ENCODE measurements at places on chromosomes 2 and 18.

GRCh38 chr18:59267503-59268126 is 5.6 kb downstream of the RAX start:
- no peak for DNase-seq

- no peak for DNase-seq
Measured at GRCh38 chr2:1644427-1644826, 99.9 kb downstream of the PXDN start.

GRCh38 chr2:220353897-220354296 is 726.5 kb downstream of the SLC4A3 start:
- no peak for DNase-seq

- DNase-seq = peak; percentile 68
Measured at GRCh38 chr18:47931718-47932103, 1.3 kb upstream of the SMAD2 start.

DNA sequence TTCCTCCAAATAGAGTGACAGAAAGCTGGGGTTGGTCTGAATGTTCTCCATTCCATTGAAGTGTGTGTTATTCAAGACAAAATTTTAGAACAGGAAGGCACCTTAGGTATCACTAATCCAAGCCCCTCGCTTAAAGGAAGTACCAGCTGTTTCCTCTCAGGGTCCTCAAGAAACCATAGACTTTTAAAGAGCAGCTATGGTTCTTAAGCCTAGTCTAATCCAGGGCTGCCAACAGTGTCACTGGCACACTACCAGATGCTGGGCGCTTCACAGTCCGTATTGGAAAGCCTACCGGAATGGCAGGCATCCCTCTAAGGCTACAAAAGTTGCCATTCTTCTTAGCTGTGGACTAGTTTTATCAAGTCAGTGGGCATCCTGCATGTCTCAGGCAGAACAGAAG is 1.9 kb downstream of the NEMP2 start:
- no peak for DNase-seq

GRCh38 chr2:47569658-47570475 is 166.9 kb downstream of the MSH2 start:
- no peak for DNase-seq

DNA sequence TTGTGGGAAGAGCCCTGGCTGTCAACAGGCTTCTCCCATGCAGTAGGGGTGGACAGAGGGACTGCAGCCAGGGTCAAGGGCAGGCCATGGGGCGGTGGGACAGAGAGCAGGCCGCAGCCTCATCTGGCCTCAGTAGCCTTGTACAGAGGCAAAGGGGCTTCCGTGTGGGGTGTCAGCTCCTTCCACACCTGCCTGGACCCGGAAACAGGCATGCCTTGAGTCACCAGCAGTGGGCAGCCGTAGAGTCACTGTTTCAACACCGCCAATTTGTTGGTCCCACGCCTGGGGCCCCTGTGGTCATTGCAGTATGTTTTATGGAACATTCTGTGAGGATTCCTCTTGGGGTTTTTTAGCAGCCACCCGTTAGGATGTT is 173.0 kb downstream of the SMAD7 start:
- no peak for DNase-seq

DNA sequence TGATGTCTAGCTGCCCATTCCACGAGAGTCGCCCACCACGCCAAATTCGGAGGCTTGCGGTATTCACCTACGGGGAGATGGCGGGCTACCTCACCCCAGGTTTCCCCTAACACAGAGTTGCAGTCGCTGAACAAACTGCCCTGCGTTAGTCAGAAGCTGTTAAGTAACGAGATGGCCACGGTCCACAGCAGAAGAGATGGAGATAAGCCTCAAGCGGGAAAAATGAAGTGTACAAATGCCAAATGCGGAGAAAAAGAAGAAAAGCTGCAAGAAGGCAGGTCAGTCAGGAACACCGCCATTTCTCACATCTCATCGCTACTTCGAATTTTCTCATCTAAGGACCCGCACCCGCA is 425 bp downstream of the ASB3 start:
- peak; percentile 74 for DNase-seq

DNA sequence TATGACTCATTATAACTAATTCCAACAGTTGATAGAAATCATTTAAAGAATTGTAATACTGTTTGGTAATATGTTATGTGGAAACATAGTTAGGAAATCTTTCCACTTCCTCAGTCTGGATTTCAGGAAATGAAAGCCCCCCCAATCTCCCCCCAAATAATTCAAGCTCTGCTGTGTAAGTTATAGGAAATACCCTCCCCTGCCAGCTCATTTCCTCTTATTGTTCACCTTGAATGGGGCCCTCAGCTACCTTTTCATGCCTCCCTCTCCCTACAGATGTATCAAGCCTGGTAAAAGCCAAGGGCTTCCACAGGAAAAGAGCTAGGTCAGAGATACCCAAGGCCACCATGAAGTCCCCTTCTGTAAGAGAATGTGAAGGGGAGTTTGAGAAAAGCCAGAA is 155.5 kb downstream of the CNTNAP5 start:
- DNase-seq = no peak

DNA sequence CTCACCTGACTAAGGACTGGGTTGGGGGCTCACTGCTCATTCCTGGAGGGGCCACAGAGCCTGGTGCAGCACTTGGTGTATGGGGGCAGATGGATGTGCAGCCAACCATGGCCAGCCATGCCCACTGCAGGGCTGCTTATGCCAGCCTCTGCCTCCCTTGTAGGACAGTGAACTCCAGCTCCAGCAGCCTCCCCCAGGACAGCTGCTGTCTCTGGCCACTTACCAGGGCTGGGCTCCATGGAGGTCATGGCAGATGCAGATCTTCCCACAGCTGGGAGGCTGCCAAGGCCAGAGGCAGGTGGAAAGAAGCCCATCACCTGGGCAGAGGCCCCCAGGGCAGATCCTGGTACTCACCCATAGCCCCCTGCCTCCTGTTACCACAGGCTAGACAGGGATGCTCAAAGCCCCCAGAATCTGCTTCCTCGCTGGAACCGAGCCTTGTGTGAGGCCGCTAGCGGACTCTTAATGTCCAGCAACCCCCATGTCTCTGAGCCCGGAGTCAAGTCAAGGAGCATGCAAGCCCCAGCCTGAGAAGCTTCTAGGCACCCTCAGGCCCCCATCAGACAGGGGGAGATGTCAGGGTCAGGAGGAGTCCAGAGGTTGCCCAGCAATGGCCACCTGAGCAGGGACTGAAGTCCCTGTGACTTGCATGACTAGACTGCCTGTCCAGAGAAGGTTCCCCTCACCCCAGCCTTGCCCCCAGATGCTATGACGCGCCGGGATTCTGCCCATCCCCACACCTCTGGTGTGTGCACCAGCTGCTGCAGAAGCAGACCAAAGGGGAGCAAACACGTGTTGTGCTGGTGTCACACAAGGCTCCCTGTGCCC is 123.6 kb downstream of the TWIST2 start:
- DNase-seq = no peak

DNA sequence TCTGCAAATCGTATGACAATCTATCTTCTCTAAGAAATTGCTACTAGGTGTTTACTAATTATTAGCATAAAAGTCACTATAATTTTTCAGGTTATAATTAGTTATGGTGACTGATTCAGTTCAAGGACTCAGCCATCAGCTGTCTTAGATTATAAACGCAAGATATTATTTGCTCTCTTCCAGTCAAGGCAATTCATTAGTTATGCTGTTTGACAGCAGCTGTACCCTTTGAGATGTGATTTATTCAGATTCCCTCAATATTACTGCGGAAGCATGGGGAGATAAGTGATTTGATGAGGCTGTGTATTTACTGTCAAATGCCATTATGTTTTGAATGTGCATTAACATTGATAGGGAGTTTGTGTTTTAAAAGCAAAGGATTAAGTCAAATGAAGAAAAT is 558.9 kb upstream of the FSIP2 start:
- DNase-seq = no peak

GRCh38 chr2:216533609-216534008 is 35.0 kb downstream of the RPL37A start:
- DNase-seq = no peak

DNA sequence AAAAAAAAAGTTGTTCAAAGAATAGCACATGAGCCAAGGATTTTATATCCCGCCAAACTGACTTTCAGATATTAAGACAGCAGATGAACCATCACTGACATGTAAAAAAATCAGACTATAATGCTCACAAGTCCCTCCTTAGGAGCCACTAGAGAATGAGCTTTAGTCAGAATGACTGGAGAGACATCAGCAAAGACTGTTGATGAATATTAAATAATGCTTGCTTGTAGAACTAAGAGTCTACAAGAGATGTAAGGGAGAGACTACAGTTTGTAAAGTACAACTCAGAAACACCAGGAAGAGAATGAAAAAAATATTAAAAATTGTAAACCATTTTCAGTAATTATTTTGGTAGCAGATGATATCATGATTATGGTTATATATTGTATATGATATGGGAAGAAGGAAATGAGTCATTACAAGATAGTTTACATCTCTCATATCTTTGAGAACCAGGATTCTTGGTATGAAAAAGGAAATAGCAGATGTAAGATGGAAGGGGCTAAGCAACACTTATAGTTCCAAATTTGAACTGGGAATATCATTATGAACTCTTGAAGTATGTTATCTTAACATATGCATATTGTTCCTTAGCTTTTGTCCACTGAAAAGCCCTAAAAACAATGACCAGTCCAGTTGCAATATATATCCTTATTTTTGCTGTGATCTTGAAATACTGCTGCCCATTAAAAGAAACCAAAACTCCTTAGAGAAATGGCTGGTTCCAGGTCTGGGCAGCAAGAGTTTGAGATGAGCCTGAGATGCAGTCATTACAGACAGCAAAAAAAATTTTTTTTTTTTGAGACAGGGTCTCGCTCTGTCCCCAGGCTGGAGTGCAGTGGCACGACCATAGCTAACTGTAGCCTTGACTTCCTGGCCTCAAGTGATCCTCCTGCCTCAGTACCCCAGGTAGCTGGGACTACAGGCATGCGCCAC is 55.7 kb downstream of the PTPN2 start:
- DNase-seq = no peak

GRCh38 chr2:98547092-98547790 is 61.1 kb downstream of the COA5 start:
- no peak for DNase-seq

GRCh38 chr2:11863513-11864328 is 117.3 kb downstream of the LPIN1 start:
- peak; percentile 89 for DNase-seq

DNA sequence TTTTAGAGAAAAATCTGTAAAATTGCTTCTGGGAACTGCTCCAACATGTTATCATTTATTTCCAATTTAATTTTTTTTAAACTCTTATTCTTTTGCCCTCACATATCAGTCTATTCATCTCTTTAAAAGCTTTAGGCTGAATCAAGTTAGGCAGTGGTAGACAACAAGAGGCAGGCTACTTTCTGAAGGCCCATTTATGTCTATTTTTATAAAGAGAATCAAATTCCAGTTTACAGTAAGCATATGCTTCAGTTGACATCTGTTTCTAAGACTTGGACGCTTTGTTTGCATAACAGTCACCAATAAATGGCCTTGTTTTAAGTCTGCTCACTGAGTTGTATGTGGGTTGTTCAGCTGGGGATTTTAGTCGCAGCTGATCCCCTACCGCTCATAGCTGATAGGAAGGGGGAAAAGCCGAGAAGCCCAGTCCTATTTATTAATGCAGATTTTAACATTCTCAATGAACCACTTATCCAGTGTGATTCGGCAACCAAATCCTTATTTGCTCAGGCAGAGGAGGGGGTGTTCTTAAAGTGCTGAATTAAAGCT is 260.4 kb upstream of the SIX3 start:
- no peak for DNase-seq

DNA sequence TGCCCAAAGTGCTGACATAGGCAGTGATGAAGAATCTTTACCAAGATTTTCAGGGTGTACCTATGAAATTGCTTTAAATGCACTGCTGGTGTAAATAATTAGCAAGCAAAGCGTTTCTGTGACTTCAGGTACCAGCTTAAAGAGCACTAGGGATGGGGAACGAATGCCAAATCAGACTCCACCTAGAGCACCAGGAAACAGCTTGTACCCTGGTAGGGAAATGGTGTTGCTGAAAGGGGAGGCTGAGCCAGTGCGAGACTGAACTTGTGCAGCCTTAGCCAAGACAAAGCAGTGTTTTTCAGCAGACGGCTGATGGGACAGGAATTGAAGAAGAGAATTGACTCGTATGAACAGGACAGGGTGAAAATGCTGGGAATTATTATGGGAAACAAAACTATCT is 65.6 kb downstream of the TWSG1 start:
- DNase-seq = no peak

- DNase-seq = no peak
Measured at GRCh38 chr2:98453531-98453930, 8.9 kb downstream of the INPP4A start.

GRCh38 chr2:189177251-189177840 is 2.2 kb downstream of the COL5A2 start:
- no peak for DNase-seq

GRCh38 chr2:16055848-16056580 is 115.7 kb downstream of the MYCN start:
- no peak for DNase-seq

DNA sequence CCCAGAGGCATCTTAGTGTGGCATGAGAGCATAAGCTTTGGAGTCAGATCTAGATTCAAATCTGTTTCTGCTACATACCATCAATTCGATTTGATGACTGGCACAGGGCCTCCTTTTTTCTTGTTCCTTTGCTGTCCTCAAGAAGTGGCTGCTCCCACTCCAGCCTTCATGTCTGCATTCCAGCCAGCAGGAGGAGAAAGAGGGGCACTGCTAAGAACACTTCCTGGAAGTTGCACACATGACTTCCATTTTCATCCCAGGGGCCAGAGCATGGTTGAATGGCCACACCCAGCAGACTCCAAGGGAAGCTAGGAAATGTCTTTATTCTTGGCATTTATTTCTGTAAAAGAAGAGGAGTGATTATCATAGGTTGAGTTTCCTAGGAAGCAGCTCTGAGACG is 50.4 kb downstream of the EML6 start:
- no peak for DNase-seq

DNA sequence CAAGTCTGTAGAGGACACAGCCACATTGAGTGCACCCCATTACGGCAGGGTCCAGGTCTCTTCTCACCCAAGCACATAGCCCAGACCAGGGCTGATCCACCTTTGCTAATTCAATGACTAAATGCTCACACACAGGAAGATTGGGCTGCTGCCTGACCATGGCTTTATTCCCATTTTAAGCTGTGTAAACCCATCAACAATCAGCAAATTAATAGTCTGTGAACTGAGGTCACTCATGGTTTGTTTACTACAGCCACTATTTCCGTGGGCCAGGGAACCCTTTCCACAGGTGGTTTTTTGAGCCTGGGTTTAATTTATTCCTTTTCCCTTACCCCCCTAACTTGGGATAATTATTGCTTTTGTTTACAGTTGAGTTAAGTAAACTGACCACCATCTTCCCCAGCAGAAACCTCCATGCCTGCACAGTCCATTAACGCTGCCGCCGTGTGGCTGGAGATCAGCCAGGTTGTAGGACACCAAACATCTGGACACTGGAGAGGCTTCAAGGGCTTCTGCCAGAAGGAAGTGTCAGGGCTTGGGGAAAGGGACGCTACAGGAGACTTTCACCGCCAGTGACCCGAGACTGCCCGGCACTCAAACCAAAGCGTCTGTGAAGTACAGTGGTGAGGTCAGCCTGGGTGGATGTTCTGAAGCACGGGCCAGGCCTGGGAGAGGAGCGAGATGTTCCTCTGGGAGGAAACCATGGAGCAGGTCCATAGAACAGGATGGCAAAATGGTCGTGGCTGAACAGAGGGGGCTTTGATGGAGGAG is 282.9 kb downstream of the DYSF start:
- DNase-seq = no peak

Data from activated effector memory CD4-positive, alpha-beta T cell treated with anti-CD3 and anti-CD28 coated beads, Interleukin-2, amount 50 U/mL, for 16 hours (primary cell).